ENCODE measurements at places on chromosomes 6 and 20.

DNA sequence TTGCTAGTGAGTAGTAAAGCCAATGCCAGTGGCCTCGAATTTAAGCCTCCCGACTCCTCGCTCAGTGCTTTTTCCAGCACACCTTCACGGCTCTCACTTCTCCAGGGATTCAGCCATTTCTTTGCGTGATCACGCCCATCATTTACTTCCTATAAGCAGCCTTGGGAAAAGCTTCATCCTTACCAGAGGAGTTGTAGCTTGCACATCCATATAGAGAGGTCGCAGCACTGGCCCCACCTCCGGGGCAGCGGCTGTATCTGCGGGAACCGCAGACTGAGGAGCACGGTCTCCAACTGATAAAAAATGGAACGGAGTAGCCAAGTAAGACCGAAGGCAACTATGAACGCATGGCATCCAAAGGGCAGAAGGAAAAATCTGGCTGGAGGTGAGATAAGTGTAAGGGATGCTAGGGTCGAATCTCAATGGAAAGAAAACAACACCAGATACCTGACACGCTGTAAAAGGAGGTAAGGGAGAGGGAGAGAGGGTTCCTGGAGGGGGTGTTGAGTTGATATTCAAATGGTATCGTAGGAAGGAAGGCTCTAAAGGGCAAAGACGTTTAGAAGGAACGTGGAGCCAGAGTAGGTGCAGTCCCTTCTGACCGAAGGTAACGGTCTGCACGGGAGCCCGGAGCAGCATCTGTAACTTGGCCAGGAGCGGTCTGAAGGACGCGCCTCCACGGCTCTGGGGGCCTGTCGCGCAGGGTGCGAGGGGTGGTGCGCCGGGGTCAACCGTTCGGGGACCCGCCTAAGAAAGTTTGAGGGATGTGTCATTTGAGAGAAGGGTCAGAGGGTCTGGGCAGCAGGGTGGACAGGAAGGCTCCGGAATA, 640 bp downstream of the NFS1 start:
- DNase-seq, result no peak

- DNase-seq, result no peak
These were observed 166.3 kb upstream of the SLC22A16 start for GRCh38 chr6:110642711-110643110.

DNA sequence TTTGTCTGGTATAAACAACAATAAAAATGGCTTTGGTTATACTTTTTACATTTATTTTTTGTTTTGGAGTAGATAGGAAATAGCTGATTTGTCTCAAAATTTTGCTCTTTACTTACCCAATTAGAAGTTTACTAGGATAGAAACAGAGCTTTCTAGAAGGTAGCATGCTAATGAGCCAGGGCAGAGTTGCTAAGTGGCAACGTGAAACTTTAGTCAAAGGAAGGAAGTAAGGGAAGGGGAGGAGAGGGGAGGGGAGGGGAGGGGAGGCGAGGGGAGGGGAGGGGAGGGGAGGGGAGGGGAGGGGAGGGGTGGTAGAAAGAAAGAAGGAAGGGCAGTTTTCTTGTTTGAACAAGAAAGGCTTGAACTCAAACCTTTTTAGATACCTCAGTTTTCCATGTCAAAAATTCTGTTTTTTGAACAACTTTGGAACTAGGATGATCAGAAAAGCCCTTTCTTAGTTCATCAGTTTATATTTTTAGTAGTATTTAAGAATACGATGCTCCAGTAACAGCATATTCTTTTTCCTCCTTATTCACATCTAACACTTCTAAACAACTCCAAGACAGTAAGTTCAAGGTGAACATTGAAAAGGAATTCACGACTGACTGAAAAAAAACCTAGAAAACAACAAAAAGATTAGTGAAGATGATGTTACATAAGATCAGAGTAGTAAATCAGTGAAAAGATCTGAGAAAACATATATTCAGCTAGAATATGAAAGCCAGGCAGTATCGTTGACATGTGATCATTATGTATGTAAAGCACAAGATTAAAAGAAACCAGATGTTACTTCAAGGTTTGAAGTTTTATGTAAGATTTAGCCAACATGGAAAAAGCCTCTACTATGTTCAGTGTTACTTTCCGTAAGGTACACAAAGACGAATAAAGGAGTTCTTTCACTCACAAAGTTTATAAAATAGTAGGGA, 263.4 kb downstream of the ARHGAP18 start:
- DNase-seq, result no peak

DNA sequence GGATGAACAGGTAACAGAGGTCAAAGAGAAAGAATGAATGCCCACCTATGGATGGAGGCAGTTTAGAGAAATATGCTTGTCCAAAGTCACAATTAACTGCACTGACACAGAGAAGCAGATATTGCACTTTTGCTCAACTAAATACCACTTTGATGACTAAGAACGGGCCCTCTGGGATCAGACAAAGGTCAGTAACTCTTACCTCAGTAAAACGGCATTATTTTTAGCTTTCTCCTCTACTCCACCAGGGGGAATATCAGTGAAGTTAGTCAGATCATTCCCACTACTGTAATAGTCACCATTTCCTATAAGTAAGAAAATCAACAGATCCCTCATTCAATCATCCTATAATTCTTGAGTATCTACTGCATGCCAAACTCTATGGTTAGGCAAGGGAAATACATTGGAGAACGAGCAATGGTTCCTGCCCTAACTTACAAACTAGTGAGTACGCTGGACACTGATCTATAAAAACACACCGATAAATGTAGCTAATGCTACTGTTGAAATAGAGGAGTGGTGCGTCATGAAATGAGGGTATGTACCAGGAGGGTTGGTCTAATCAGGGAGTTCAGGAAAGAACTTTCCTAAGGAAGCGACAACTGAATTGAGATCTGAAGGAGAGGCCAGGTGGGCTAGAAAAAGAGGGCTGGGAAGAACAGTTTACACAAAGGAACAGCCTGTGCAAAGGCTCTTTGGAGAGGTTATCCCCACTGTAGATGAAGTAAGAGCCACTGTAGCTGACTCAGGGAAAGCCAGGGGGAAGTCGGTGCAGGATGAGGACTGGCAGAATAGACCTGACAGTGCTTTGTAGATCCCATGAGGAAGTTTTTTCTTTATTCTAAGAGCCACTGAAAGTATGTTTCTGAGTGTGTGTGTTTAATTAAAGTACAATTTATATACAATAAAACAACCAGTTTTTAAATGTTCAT, 9.2 kb downstream of the ECI2 start:
- no peak for DNase-seq

- DNase-seq, result no peak
These were observed 62.9 kb downstream of the TRMT6 start for GRCh38 chr20:5887386-5887785.

- no peak for DNase-seq
These were observed 12.6 kb upstream of the SLPI start for GRCh38 chr20:45266977-45267376.

- DNase-seq, result no peak
These were observed 177.7 kb upstream of the CDYL start for GRCh38 chr6:4598384-4598995.

DNA sequence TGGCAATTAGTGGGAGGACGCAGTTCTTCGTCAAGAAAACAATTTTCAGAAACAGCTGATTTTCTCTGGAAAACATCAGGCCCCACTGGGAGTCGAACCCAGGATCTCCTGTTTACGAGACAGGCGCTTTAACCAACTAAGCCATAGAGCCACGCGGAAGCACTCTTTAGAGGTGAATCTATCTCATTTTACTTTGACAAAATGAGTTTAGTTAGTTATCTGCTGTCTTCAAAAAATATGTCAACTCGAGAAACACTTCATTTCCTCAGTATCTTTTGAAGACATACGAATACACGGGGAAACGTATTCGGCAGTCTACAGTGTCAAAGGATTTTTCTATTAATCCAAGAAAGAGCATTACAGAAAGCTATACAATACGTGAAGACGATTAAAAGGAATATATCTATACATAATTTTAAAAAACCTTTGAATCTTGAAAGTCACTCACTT, 26.7 kb downstream of the GPX6 start:
- no peak for DNase-seq

- DNase-seq, result no peak
These were observed 139.3 kb upstream of the PHACTR1 start for GRCh38 chr6:12577124-12577850.

- DNase-seq, result no peak
These were observed 186.1 kb downstream of the UNC5CL start for GRCh38 chr6:40852779-40853373.

GRCh38 chr20:25444556-25444955, 37.1 kb downstream of the GINS1 start:
- no peak for DNase-seq

GRCh38 chr6:42783177-42783875, 1.5 kb downstream of the BICRAL start:
- peak; percentile 83 for DNase-seq

- no peak for DNase-seq
These were observed 245.6 kb downstream of the PRKN start for GRCh38 chr6:162481938-162482337.

DNA sequence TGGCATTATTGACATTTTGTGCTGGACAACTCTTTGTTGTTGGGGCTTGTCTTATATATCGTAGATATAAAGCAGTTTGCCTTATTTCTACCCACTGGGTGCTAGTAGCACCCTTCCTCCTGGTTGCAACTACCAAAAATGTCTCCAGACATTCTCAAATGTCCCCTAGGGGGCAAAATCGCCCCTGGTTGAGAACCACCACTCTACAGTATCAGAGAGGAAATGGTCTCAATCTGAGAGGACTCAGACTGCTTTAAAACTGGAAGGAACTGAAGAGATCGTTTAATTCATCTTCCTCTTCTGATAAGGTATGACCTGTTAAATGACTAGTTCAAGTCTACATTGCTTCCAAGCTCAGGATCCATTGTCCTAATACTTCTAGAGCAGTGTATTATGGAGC, 14.9 kb downstream of the SH3BGRL2 start:
- DNase-seq, result peak; percentile 22

GRCh38 chr6:6962699-6963098, 145.1 kb upstream of the RREB1 start:
- DNase-seq, result no peak

- no peak for DNase-seq
These were observed 2.0 kb downstream of the SMIM29 start for GRCh38 chr6:34246563-34247391.

- peak; percentile 68 for DNase-seq
These were observed 38.5 kb downstream of the TPD52L1 start for GRCh38 chr6:125191916-125192609.

DNA sequence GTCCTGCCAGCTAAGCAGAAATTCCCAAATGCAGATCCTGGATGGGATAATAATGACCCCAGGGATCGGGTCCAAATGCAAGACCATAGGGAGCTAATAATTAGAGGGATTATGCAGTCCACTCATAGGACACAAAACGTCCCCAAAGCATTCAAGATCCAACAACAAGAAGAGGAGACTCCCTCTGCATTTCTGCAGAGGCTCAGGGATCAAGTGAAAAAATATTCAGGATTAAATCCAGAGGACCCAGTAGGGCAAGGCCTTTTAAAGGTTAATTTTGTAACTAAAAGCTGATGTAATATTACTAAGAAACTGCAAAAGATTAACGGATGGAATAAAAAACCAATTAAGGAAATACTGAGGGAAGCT, 22.2 kb downstream of the HLA-A start:
- DNase-seq, result no peak

GRCh38 chr6:69846312-69846711, 20.0 kb upstream of the COL19A1 start:
- DNase-seq, result no peak

GRCh38 chr6:29737707-29738630, 14.7 kb downstream of the HLA-F start:
- DNase-seq, result peak; percentile 74

DNA sequence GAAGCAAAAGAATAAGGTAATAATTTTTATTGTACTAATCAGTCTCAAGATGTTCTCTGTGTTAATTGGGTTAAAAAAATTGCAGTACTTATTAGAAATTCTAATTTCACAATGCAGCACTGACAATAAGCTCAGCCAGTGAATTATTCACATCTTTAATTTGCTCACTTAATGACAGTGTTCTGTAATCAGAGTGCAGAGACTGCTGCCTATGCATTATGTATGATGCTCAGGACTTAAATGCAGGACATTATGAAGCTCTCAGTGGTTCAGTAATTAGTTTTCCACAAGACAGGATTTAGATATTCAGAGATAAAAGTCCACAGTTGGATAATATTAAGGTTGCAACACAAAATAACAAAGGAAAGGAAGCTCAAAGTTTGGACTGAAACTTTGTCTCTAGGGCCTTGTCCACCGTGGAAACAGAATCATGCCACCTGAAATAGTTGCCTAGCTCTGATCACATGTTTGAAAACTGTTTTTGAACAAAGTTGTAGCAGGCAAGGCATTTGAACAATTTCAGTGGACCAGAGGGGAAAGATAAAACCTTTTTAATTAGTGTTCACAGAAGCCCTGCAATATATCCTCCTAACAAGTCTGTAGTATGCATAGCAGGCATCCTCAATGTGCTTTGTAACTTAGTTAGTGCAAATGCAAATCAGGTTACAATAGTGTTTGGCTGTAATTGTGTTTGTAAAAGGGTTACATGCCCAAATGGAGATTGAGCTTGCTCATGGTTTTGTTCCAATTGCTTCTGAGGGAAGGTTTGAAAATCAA, 23.7 kb upstream of the MMS22L start:
- no peak for DNase-seq

DNA sequence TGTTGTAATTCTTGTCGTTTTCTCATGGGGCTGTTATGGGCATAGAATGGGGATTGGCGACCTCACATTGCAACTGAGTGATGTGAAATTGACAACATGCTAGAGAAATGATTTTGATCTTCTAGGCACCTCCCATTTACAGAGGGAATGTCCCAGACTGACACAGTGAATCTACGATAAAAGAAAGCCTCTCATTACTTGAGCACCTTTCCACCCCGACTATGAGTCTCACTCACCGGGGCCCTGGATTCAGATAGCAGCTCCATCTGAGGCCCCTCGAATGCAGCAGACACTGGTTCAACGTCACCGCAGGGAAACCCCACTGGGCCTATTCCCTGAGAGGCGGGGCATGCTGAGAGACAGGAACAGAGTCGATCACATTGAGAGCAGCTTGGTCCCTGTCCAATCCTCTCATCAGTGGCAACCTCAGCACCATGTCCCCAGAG, 49.1 kb downstream of the NFATC2 start:
- no peak for DNase-seq

DNA sequence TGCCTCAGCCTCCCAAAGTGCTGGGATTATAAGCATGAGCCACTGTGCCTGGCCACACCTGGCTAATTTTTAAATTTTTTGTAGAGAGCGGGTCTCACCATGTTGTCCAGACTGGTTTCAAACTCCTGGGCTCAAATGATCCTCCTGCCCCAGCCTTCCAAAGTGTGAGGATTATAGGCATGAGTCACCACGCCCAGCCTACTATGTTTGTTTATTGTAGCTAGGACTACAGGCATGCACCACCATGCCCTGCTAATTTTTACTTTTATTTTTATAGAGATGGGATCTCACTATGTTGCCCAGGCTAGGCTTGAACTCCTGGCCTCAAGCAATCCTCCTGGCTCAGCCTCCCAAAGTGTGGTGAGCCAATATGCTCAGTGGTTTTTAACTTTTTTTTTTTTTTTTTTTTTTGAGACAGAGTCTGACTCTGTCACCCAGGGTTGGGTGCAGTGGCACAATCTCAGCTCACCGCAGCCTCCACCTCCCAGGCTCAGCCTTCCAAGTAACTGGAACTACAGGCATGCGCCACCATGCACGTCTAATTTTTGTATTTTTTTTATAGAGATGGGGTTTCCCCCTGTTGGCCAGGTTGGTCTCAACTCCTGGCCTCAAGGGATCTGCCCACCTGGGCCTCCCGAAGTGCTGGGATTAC, 12.0 kb upstream of the DDX43 start:
- DNase-seq, result no peak

Data from CD4-positive, alpha-beta T cell treated with Interleukin-15 for 4 hours (primary cell).